Glutamatergic neuron (in vitro differentiated cells): ENCODE measurements at places on chromosomes 16 and 17. TPM values are rescaled to one million over a fixed set of nuclear protein-coding genes. Genes with fewer than 3 reads are reported as not detected.

Gene DNAI2
- total RNA-seq, result not detected

Gene RNF43
- total RNA-seq, result not detected

DNA sequence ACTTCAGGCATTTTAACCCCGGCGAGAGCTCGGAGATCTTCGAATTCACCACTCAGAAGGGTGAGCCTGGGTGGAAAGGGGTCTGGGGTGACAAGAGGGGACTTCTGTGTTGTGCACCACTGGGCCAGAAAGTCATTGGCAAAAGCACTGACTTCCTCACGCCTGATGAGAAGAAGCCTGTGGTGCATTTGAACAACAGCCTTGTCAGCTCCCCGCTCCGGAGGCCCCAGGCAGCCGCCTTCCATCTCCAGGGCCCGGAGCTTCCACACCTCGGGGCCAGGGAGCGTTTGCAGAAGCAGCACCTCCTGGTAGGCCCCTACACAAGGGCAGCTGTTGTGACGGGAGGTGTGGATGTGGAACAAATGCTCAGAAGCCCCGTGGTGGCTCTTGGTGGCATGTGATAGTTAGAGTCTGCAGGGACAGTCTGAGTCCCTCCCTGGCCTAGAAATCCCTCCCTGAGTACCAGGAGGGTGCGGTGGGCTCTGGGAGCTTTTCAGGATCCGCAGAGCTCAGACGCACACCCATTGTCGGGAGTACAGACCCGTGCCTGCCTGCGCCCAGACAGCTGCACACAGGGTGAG, 9.7 kb downstream of the CACNG1 start:
- H3K36me3 ChIP-seq, result no peaks in the 10 kb centered on the region
- H3K4me1 ChIP-seq, result no peaks in the 10 kb centered on the region
- H3K27ac ChIP-seq, result no peak overlapping the region
- H3K4me3 ChIP-seq, result no peak overlapping the region
- peaks cover 2% of the 10 kb centered on the region for H3K27me3 ChIP-seq
- DNase-seq, result no peak

DNA sequence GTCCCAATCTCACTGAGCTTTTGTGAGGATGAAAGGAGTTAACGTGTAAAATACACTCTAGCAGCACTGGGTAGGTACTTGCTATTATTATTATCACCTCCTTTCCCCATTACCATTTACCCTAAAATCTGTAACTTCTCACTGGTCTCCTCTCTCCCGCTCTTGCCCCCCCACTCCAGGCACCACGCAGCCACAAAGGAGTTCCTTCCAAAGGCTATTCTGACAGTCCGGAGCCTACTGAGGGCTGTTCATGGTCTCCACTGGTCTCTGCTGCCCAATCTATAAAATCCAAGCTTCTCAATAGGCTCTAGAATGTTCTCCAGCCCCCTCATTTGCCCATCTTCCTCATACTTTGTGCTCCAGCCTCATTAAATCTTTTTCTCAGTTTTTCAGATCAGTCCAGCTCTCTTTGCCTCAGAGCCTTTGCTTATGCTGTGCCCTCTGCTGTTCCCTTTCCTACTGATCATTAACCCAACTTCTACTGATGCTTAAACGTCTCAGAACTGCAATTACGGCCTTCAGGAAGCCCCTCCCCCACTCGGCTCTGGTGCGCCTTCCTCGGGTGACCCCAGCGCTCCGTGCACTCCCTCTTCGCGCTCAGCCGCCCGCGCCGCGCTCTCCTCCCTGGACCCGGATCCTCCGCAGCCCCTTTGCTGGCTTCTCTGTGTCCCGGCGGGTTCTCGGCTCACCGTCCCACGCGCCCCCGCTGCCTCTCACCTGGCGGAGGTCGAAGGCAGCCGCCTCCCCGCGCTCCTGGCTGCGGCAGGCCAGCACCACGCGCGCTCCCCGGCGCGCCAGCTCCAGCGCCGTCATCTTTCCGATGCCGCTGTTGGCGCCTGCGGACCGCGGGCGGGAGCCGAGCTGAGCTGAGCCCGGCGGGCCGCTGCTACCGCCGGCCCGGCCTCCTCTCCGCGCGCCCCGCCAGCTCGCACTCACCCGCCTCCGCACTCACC, 737 bp downstream of the DHRS13 start:
- H3K27ac ChIP-seq, result peak overlapping the region; percentile 67
- peak; percentile 77 for DNase-seq
- peak overlapping the region; percentile 88 for H3K4me3 ChIP-seq
- peaks cover 13% of the 10 kb centered on the region for H3K27me3 ChIP-seq

GRCh38 chr17:39261286-39261685, 35.5 kb upstream of the STAC2 start:
- no peaks in the 10 kb centered on the region for H3K27me3 ChIP-seq
- peak; percentile 32 for DNase-seq
- H3K4me1 ChIP-seq, result no peaks in the 10 kb centered on the region
- no peak overlapping the region for H3K27ac ChIP-seq

- no peak overlapping the region for H3K27ac ChIP-seq
- H3K27me3 ChIP-seq, result peaks cover 10% of the 10 kb centered on the region
- peaks cover 5% of the 10 kb centered on the region for H3K36me3 ChIP-seq
- DNase-seq, result no peak
- H3K4me1 ChIP-seq, result peaks cover 29% of the 10 kb centered on the region
Observed at GRCh38 chr17:81026266-81027036, 8.5 kb upstream of the BAIAP2 start.

GRCh38 chr16:78929841-78930240, 670.7 kb downstream of the MAF start:
- H3K4me3 ChIP-seq, result no peak overlapping the region
- H3K36me3 ChIP-seq, result no peaks in the 10 kb centered on the region
- H3K4me1 ChIP-seq, result peaks cover 12% of the 10 kb centered on the region
- no peak overlapping the region for H3K27ac ChIP-seq
- peaks cover 3% of the 10 kb centered on the region for H3K27me3 ChIP-seq

GRCh38 chr16:30985401-30986128, 558 bp downstream of the HSD3B7 start:
- H3K36me3 ChIP-seq, result peaks cover 5% of the 10 kb centered on the region
- H3K4me1 ChIP-seq, result no peaks in the 10 kb centered on the region
- H3K27ac ChIP-seq, result no peak overlapping the region
- H3K27me3 ChIP-seq, result peaks cover 7% of the 10 kb centered on the region
- H3K4me3 ChIP-seq, result no peak overlapping the region

DNA sequence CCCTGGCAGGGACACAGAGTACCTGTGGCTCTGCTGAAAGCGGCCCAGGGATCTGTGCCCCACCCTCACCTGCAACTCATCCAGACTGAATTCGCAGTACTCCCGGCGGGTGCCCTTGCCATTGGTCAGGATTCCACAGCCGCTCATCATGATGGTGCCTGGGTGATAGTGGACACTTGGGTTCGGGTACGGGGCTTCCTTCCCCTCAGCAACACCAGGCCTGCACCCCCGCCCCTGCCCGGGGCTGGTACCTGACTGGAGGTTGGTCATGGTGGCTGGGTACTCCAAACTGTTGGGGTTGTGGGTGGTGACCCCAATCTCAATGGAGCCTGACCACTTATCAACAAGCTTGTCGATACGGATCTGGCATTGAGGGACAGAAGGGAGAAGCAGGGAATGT, 2.9 kb downstream of the NEURL4 start:
- H3K27ac ChIP-seq, result no peak overlapping the region
- no peak for DNase-seq
- H3K4me1 ChIP-seq, result peaks cover 8% of the 10 kb centered on the region
- H3K36me3 ChIP-seq, result no peaks in the 10 kb centered on the region

GRCh38 chr16:46746821-46747776, 1.0 kb downstream of the MYLK3 start:
- DNase-seq, result no peak
- peaks cover 3% of the 10 kb centered on the region for H3K4me1 ChIP-seq
- no peaks in the 10 kb centered on the region for H3K36me3 ChIP-seq
- H3K27me3 ChIP-seq, result peaks cover 4% of the 10 kb centered on the region
- H3K4me3 ChIP-seq, result no peak overlapping the region
- no peak overlapping the region for H3K27ac ChIP-seq
